Left renal pelvis (tissue), 4 donors: ENCODE measurements at places on chromosomes 16 and 17. TPM values are rescaled to one million over a fixed set of nuclear protein-coding genes. Genes with fewer than 3 reads are reported as not detected.

DNA sequence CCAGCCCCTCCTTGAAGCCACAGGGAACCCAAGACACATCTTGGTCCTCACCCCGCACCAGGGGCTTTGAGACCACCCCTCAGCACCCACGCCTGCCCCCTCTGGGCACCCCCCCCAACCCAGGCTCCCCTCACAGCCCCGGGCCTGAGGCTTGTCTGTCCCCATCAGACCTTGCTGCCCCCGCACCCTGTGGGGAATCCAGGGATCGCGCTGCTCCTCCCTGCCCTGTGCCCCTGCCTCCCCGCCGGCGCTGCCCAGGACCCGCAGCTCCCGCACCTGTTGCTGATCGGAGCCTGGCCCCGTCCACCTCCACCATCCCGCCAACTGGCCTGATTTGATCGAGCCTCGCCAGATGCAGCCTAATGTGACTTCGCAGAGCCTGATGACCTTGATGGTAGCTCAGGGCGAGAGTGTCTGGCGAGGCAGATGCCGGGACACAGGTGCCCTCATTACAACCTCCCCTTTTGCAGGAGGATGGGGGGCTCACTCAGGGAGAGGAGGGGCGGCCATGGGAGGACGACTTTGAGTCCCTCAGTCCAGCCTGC, 29.0 kb downstream of the SLC25A10 start:
- DNase-seq, result no peak

DNA sequence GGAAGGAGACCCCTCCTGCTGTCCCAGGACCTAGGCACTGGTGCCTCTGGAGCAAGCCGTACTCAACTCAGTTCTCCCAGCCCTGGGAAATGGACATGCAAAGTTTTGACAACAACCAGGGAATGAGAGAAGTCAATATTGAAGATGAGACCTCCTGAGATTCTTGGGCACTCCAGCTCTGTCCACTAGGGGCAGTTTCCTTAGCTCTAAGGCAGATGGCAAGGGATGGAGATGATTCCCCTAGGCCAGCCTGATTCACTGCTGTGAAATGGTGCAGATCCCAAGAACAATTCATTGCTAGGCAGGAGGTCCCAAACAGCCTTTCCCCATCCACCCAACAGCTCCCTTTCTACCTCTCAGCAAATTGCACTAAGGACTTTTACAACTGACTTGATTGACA, 20.5 kb upstream of the SDR42E2 start:
- DNase-seq, result no peak

GRCh38 chr16:46690281-46691178, 1.1 kb downstream of the ORC6 start:
- no peak for DNase-seq

- DNase-seq, result no peak
Measured at GRCh38 chr17:35560703-35561102, at the start of gene SLFN14. Gene SLFN14, minus strand, starts transcription at chr17:35560819. Its CDS starts 2,757 bp downstream, at chr17:35558062.

DNA sequence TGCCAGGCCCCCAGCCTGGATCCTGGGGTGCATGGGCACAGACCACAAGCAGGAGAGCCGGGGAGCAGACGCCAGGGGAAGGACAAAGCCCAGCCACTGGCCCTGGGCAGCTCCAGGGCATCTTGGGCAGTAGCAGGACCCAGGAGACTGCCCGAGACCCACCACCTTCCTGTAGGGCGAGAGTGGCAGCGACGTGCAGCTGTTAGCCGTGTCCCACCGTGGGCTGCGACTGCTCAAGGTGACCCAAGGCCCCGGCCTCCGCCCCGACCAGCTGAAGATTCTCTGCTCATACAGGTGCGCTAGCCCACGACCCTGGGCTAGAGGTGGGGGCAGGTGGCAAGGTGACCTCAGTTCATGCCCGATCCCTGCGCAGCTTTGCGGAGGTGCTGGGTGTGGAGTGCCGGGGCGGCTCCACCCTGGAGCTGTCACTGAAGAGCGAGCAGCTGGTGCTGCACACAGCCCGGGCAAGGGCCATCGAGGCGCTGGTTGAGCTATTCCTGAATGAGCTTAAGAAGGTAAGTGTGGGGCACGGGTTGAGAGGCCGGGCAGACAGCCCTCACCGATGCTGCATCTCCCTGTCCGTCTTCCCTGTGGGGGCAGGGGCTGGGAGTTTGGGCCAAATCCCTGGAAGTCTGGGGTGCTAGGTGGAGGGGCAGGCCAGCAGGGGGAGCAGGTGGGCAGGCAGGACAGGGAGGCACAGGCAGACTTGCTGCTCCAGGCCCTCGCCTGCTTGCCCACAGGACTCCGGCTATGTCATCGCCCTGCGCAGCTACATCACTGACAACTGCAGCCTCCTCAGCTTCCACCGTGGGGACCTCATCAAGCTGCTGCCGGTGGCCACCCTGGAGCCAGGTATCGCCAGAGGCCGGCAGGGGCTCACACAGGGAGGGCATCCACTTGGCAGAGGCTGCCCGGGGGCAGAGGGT, 13.5 kb upstream of the SMIM5 start:
- DNase-seq, result no peak

- DNase-seq, result no peak
Measured at GRCh38 chr17:1111599-1112443, 68.0 kb downstream of the ABR start.

- DNase-seq, result peak; percentile 96
Measured at GRCh38 chr17:1684378-1685189, at the start of gene PRPF8. Gene PRPF8, minus strand, starts transcription at chr17:1684867. Its CDS starts 296 bp downstream, at chr17:1684571.

DNA sequence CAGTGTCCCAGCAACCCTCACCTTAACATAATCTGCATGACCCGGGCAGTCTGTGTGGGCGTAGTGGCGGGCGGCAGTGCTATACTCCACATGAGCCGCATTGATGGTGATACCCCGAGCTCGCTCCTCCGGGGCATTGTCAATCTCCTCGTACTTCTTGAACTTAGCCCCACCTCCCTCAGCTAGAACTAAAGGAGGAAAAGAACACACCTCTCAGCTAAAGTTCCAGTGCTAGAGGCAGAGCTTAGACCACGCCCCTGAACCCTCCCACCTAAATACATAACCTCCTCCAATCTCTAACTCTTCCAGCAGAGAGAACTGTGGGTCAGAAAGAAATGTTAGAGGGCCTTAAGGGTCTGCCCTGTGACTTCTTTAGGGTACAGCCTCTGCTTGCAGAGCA, 855 bp downstream of the TUFM start:
- no peak for DNase-seq

GRCh38 chr17:43454868-43455267, 28.9 kb upstream of the DHX8 start:
- DNase-seq, result no peak

- DNase-seq, result no peak
Measured at GRCh38 chr16:86297866-86298757, 212.2 kb upstream of the FOXF1 start.

- DNase-seq, result no peak
Measured at GRCh38 chr17:68184816-68185436, 62.9 kb upstream of the AMZ2 start.

DNA sequence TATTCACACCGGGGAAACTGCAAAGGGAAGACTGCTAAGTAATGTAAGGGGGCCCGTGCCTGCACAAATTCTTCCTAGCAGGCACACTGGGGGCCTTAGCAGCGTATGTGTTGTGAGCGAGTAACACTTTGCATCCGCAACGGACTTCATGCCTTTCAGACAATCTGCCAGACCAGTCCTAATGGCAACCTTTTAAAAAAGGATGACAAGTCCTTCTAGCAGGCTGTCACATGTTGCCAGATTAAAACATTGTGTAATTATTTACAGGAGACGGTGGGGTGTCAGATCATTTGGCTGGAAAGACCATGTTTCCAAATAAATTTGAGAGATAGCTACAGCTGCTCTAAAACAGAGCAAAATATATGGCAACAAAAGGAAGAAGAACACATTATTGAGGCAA, 46.1 kb downstream of the CPPED1 start:
- no peak for DNase-seq

DNA sequence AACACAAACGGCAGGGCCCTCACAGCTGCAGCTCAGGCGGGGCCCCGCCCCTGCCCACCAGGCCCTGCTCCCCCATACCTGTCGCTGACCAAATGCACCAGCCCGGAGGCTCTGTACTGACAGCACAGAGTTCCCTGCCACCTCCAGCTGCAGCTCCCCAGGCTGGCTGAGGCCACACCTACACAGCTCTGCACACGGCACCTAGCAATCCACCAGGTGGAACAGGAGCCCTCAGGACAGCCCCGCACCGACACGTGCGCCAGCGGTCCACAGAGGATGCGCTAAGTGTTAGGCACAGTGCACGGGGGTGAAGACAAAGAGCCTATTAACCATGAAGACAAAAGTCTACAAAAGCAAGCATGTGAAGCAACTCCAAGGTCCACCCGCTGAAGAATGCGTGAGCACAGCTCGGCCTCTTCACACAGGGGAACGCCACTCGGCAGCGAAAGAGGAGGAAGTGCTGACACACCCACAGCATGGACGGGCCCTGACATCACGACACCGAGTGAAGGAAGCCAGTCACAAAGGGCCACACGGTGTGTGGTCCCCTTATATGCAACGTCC, 5.4 kb downstream of the ZCCHC14 start:
- no peak for DNase-seq

GRCh38 chr16:31215287-31216162, 1.4 kb downstream of the PYDC1 start:
- DNase-seq, result no peak

DNA sequence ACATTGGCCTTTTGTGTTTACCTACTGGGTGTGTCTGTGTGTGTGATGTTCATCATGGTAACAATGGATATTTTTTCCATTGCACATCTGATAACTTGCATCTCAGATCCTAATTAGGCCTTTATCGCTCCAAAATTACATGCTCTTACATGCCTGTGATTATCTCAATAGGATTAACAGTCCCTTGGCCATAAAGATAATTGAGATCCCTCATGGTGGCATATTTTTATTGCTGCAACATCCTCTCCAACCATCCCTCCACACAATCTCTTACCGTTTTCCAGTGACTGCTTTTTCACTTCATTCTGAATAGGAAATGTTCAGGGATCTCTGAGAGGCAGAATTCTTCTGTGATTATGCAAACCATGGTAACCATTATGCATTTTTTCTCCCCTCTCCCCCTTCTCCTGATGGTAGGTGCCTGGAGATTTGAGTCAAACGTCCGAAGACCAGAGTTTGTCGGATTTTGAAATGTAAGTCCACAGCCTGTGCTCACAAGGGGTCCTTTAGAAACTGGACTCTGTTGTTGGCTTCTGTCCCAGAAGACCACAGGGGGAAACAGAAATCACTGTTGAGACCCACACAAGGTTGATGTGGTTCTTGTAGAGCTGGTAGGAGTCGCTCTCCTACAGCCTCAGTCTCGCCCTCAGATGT, 405.5 kb downstream of the CPPED1 start:
- no peak for DNase-seq

GRCh38 chr16:78608305-78608776, 508.9 kb downstream of the WWOX start:
- DNase-seq, result no peak

DNA sequence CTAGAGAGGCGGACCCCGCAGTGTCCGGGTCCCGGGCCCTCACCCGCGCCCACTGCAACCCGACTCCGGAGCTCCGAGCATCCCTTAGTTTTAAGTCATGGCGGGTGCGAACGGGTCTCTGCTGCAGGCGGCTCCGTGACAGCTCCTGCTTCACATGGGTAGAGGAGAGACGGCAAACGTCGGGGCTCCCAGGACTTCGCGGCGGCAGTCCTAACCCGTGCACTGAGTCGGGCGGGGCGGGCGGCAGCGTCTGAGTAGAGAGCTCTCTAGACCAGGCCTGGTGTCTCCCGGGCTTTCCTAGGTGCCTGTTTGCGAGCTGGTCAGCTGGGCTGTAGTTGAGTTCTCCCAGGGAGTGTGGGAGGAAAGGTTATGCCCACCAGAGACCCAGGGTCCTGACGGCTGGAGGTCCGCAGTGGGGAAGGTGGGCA, 345 bp downstream of the TSC2 start:
- no peak for DNase-seq

GRCh38 chr17:75535119-75535537, 9.6 kb downstream of the LLGL2 start:
- DNase-seq, result no peak

GRCh38 chr16:56613706-56614105, 5.3 kb downstream of the MT2A start:
- DNase-seq, result no peak

GRCh38 chr16:50400312-50400966, 31.7 kb upstream of the BRD7 start:
- DNase-seq, result no peak

GRCh38 chr17:36937959-36938565, 787 bp downstream of the LHX1 start:
- no peak for DNase-seq

DNA sequence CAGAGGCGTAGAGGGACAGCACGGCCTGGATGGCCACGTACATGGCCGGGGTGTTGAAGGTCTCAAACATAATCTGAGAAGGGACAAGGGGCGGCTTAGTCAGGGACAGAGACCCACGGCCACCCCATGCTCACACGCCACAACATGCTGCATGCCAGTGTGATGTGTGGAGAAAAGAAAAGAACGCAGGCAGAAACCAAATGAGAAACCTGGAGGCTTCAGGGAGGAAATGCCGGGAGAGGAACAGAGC, 1.1 kb downstream of the ACTG1 start:
- DNase-seq, result no peak

GRCh38 chr17:11503308-11504035, 94.8 kb upstream of the DNAH9 start:
- no peak for DNase-seq

DNA sequence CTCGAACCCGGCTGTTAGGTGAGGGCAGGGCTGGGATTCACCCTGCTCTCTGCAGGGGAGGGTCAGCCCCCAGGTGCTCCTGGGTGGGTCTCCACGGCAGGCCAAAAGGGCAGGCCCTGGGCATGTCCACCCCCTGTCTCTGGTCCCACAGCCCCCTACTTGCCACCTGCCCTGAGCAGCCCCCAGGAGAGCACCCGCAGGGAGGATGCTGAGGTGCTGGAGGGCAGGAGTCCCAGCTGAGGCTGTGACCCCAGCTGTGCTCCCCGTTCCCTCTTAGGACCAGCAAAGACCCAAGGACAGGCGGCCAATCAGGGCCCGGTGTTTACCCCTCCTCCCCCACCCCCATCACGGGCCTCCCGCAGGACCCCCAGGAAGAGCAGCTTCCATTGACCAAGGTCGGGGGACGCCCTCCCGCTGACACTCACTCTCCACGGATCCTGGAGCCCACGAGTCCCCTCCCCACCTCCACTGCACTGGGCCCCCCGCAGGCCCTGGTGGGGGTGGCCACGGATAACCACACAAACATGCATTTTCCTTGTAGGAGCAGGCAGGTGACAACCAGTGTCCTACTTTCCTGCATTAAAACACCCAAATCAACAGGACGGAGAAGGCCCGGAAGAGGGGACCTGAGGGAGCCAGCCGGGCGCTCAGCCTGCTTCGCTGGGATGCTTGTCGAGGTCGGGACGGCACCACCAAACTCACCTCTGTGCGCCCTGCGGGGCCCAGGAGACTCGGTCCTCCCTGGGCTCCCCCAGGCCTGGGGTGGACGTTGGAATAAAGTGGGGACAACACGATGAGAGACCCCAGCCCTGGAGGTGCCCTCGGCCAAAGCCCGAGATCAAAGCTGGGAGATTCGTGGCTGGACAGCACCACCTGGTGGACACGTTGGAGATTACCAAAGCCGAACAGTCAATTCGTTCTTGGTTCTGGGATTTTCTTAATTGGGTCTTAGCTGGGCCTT, 22.5 kb upstream of the ENPP7 start:
- peak; percentile 32 for DNase-seq

GRCh38 chr17:29054835-29055234, 11.9 kb downstream of the PIPOX start:
- no peak for DNase-seq

The SDR42E1 gene
- polyA plus RNA-seq, result 3.8 TPM

The BANP gene
- 29.2 TPM for polyA plus RNA-seq

The ERN2 gene
- 0.46 TPM for polyA plus RNA-seq

The LITAFD gene
- polyA plus RNA-seq, result not detected

The FBXW10 gene
- 0.54 TPM for polyA plus RNA-seq

The GRAPL gene
- 3.6 TPM for polyA plus RNA-seq

The KCNG4 gene
- not detected for polyA plus RNA-seq

The MSLN gene
- polyA plus RNA-seq, result 13.1 TPM

The MYH11 gene
- 4.6 TPM for polyA plus RNA-seq

The ACSM2A gene
- polyA plus RNA-seq, result 40.1 TPM

The OMG gene
- 0.17 TPM for polyA plus RNA-seq

The UBFD1 gene
- polyA plus RNA-seq, result 77.5 TPM
